CD4-positive, alpha-beta T cell treated with Interleukin-1 beta for 1 hour (primary cell): ENCODE measurements at places on chromosomes 6 and 20.

DNA sequence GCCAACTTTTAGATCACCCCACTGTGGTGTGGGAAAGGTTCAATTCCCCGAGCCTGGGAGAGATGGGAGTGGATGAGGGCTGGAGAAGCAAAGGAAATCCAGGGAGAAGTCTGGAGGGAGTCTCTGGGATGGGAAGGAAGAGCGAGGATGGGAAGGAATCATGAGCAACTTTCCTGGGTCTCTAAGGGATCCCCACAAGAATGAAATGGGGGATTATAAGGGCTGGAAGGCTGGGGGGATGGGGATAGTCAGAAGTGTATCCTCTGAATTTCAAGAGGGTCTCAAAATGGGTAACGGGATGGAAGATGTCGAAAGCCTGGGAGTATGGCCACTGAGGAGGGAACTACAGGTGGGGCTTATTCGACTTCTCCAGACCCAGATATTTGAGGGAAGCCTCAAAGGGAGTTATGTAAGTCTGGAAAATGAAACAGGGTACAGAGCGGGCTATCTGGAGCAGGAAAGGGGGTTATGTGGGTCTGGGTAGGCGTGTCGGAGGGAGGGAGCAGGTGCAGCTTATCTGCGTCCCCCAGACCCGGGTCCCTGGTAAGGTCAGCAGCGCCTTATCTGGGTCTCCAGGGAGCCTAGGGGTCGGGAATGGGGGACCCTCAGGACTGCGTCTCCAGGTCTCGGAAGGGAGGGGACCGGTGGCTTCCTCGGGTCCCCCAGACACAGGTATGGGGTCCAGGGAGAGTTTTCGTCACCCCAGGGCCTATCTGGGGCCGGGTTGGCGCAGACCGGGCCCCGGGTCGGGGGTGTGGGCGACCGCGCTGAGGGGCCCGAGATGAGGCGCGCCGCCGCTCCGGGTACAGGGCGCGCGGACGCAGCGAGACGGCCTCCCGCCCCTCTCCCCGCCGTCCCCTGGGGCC lies 550 bp downstream of the PLAGL2 start:
- DNase-seq: no peak

DNA sequence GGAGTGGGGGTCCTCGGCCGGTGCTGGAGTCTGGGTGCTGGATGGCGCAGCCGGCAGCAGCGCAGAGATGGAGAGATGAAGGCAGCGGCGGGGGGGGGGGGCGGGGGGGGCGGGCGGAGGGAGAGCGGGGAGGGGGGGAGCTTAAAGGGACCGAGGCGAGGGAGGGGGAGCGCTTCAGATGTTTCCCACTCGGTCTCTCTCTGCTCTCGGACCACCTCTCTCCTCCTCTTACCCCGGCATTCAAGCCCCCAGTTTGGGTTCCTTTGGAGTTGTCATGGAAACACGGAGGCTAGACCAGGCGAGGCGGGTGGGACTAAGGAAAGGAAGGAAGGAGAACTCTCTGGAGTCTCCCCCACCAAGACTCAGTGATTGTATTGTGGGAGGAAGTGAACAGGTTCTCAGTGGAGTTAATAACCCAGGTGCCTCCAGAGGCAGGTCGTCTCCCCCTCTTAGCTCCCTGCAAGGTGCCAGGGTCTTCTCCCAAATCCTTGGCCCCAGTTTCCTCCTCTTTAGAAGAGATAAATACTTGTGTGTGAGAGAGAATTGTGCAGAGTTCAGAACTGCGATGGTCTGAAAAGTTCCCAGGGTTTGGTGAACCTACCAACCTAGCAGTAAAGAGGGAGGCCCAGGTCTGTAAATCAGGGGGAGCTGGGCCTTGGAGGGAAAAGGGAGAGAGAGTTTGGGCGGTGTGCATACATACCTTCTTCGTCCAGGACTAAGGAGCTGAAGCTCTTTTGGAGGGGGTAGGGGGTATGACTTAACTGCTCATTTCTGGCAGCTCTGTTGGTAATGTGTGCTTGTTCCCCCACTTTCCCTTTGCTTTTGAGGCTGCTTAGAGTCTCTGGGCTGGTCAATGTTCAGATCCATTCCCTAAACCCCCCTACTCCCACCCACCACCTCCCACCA lies at the start of gene PRRT1:
PRRT1 (minus strand) TSS at position 77 of the 906 bp plus-strand sequence. CDS start 112 bp downstream, outside the sequence.
- DNase-seq: no peak

GRCh38 chr20:45892828-45893500 lies 1.8 kb downstream of the CTSA start:
- DNase-seq: peak; percentile 13

DNA sequence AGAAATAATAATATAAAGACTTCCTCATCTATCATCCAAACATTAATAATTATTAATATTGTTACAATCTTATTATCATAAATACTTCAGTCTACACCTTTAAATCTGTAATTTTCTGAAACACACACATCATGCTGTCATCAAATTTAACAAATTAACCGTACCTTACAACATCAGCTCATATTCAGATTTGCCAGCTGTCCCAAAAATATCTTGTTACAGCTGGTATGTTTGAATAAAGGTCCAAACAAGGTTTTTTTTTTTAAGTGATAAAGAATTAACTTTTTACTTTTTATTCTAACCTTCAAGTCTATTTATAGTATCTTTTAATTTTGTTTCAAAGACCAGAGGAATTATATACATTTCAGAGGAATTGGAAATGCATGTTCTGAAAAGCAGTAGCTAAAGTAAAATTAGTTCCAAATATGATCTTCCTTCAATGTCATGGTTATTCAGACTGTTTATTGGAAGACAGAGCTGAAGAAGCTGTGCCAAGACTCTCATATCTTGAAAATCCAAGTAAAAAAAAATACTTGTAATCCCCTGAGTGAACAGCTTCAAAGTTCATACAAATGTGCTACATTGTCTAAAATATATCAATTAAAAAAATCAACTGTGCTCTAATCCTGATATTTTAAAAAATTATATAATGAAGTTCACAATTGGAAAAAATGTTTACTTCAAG lies 161.7 kb upstream of the BMP5 start:
- no peak for DNase-seq

GRCh38 chr6:64266351-64266821 lies 630.8 kb downstream of the PHF3 start:
- no peak for DNase-seq

- DNase-seq: no peak
Measured at GRCh38 chr20:62548471-62548870, 72.7 kb upstream of the GATA5 start.

DNA sequence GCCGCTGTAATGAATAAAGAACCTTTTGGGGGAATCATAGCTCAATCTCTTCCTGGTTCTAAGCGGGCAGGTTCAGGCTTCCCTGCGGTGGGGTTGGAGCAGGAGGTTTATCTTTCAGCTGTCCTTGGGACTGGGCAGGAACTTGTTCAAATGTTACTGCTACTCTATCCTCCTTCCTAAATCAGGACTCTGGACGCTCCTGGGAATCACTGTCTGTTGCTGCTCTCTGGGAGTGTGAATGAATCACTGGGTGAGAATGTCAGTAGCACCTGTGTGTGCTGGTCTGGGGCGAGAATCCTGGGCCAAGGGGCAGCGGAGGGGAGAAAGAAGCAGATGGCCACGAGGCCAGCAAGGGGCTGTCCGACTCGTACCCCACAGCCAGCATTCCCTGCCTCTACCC lies 65.4 kb upstream of the ZNFX1 start:
- DNase-seq: no peak

GRCh38 chr6:39453241-39453640 lies 130.7 kb upstream of the KCNK16 start:
- no peak for DNase-seq

DNA sequence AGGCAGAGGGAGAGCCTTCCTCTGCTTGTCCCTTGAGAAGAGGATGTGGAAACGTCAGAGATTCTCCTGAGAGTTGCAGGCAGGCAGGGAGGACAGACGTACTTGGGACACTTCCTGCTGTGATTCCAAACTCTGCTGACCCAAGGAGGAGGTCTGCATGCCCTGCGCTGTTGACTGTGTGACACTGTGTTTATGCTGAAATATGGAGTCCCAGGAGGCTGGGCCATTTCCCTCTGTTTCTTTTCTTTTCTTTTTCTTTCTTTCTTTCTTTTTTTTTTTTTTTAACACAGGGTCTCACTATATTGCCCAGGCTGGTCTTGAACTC lies 63.5 kb upstream of the BHLHE23 start:
- DNase-seq: no peak

DNA sequence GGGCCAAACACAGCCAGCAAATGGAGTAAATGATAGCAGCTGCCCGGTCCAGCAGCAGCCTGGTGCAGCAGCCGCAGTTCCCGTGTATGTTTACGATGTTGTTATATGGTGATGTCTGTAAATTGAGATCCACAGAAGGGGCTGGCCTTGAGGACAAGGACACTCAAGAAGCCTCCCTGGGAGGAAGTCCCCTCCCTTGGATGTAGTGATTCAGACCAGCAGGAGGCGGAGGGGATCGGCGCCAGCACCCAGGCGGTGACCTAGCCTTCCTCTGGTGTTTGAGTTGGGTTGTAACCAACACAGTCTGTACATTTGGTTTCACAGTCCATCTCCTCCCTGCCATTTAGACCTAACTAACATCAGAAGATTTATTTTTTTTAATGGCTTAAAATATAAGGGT lies 187.8 kb downstream of the SYNDIG1 start:
- DNase-seq: no peak

- no peak for DNase-seq
Measured at GRCh38 chr6:84177241-84177640, 50.2 kb downstream of the CEP162 start.

GRCh38 chr6:89284963-89285735 lies 29.9 kb downstream of the GABRR2 start:
- no peak for DNase-seq

- DNase-seq: no peak
Measured at GRCh38 chr6:108171291-108171917, 5.6 kb downstream of the NR2E1 start.

- DNase-seq: no peak
Measured at GRCh38 chr6:99091985-99092384, 144.2 kb upstream of the FBXL4 start.

DNA sequence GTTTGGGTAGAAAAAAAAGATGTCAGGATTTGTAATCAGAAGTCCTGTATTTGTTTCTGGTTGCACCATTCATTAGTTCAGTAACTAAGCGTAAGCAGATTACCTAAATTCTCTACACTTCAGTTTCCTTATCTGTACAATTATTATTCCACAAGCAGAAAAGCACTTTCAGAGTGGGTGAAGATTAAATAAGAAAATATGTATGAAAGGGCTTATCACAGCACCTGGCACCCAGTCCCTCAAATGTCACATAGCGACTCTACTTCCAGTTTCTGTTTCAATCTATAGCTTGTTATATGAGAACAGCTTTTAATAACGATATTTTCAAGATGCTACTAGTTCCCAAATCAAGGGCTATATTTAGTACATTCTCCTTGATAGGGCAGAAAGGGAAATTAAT lies 31.4 kb downstream of the RGS17 start:
- DNase-seq: no peak

- no peak for DNase-seq
Measured at GRCh38 chr6:157194110-157194509, 129.2 kb downstream of the TMEM242 start.

DNA sequence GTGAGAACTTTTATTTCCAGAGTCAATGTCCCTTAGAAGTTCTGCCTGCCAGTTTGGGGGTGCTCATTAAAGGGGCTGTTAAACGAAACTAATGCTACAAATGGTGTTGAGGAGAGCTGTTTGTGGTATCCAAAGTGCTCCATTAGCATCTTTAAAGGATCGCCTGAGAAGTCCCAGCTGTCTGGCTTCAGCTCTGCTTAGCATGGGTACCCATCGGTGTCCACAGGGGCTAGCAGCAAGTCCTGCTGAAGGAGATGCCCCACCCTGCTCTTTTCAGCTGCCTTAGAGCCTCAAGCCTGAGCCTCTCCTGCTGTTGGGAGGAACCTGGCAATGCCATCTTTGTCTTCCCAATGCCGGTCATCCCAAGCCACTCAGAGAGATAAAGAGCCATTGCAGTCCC lies 111.1 kb downstream of the FOXO3 start:
- DNase-seq: no peak

- peak; percentile 71 for DNase-seq
Measured at GRCh38 chr20:45290677-45291355, 15.8 kb upstream of the RBPJL start.

- no peak for DNase-seq
Measured at GRCh38 chr6:137808191-137808590, 58.9 kb upstream of the TNFAIP3 start.

GRCh38 chr6:54981276-54981609 lies 134.7 kb downstream of the FAM83B start:
- DNase-seq: no peak

DNA sequence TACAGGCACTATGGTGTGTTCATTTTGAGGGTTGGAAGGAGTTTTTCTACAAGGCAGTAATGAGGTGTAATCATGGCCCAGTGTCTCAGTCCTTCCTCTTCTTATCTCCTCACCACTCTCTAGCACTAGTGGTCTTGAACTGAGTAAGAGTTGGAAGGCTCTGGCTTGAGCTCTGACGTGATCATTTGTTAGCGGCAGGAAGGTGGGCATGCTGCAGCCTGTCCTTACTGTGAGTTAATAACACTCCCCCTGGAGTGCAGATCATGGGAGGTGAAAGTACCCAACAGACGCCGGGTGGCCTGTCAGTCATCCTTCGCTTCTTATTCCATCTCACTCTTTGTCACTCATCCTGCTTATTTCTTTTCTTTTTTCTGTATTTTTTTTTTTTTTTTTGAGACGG lies 356.9 kb downstream of the CDKAL1 start:
- DNase-seq: no peak

DNA sequence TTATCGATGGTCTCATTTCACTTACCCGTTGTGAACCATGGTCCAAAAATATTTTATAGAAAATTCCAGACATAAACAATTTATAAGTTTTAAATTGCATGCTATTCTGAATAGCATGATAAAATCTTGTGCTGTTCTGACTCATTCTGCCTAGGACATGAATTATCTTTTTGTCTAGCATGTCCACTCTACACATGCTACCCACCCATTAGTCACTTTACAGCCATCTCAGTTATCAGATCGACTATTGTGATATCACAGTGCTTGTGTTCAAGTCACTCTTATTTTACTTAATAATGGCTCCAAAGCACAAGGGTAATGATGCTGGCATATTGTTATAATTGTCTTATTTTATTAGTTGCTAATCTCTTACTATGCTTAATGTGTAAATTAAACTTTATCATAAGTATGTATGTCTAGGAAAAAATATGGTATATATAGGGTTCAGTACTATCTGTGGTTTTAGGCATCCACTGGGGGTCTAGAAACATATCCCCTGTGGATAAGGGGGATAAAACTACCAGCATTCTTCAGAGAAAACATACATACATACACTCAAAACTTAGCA lies 252.0 kb upstream of the HTR1E start:
- DNase-seq: no peak
